MG63 (cell line): ENCODE measurements at places on chromosomes 7 and 10.
A peak's percentile ranks its signal among the peaks of the same experiment; 100 is the strongest.

DNA sequence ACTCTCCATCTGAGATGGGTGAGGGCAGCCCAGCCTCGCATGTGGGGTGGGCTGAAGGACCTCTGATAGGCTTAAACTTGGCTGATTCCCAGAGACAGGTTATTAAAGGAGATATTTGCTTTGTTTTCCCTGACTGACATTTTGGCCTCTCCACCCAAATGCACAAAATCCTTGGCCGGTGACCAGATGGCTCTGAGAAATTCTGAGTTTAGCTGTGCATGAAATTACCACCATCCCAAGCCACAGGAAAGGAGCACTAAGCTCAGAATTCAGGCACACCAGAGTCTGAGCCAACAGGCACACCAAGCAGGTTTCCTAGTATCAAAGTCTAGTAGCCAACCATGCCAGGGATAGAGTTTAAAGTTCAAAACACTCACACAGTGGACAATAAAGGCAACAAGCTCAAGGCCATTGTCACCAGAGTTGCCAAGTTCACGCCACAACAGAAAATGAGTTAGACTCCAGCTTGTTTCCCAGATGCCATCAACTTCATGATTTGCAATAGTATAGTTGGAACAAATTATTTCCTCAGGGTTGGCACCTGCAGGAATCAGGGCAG, 387.6 kb downstream of the KCNMA1 start:
- DNase-seq: no peak

DNA sequence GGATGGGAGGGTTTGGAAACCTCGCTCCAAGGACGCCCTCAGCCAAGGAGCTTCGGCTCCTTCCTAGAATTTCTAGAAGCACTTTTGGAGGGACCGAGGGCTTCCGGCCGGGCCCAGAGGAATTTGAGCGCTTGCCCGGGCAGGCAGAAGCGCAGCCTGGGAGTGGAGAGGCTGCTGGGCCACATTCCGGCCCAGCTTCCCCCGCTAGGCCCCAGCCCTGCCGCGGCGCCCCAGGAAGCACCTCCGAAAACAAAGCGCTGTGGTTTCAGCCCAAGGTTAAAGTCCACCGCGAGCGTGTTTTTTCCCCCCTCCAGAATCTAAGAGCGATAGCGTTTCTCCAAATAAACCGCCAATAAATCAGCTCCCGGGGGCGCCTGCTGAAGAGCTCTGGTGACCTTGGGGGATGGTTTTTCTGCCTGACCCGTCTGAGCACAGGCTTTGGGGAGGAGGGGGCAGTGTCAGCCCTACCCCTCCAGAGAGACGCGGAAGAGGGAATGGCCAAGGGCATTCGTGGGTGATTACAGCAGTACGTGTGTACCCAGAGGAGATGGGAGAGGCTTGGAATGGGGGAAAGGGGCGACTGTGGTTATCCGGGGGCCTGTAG, 5.7 kb upstream of the TNRC18 start:
- DNase-seq: peak; percentile 48

DNA sequence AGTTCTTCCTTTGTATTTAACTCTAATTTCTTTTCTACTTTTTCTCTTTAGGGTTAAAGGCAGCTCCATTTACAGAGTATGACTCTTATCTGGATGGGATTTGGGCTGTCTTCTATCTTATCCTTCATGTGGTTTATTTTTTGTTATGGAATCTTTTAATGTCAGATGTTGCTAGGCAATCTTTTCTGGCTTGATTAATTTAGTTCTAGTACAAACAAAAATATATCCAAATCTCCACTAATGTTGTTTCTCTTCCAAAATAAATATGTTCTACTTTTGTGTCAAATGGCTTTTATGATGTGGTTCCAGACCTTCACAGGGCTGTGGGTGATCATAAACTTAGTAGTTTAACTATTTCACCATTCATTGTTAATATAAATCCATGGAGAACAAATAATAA, 246.9 kb downstream of the AHR start:
- DNase-seq: no peak

- DNase-seq: peak; percentile 8
These were observed 742.3 kb downstream of the TYW1 start for GRCh38 chr7:67738958-67739357.

DNA sequence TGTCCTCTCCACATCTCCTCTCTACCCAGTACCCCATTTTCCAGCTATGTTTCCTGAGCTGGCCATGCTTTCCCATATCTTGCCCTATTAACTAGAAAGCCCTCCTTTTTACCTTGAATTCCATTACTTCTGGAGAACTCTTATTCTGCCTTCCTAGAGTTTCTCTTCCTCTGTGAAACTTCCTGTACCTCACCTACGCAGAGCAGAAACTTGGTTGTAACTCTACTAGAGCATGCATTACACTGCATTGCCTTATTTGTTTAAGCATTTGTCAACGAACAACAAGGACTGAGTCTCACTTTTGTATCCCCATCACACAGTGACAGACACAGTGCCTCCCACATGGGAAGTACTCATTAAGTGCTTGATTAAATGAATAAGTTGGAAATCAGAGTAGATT, 36.4 kb downstream of the VCL start:
- no peak for DNase-seq

- DNase-seq: no peak
These were observed 266.7 kb downstream of the PRKG1 start for GRCh38 chr10:51340845-51341610.

DNA sequence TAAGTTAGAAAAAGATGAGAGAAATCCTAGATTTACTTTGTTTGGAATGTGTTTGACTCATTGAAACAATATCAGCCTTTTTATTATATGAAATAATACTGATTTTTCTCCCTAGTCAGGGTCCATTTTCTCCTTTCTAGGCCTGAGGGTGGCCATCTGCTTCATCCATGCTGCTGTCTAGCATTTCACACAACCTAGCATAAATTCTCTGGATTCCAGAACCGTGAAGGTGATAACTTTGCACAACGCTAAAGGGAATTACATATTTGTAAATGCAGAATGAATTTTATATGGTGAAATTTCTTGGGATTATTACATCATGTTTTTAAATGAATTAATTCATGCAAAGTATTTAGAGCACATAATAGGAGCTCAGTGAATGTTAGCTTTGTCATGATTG, 505.1 kb downstream of the INHBA start:
- no peak for DNase-seq

GRCh38 chr7:140326116-140326928, 72.0 kb downstream of the SLC37A3 start:
- DNase-seq: peak; percentile 23

- DNase-seq: no peak
These were observed 28.1 kb downstream of the COL13A1 start for GRCh38 chr10:69829775-69830174.

- DNase-seq: no peak
These were observed 99.1 kb downstream of the UNCX start for GRCh38 chr7:1331561-1332467.

DNA sequence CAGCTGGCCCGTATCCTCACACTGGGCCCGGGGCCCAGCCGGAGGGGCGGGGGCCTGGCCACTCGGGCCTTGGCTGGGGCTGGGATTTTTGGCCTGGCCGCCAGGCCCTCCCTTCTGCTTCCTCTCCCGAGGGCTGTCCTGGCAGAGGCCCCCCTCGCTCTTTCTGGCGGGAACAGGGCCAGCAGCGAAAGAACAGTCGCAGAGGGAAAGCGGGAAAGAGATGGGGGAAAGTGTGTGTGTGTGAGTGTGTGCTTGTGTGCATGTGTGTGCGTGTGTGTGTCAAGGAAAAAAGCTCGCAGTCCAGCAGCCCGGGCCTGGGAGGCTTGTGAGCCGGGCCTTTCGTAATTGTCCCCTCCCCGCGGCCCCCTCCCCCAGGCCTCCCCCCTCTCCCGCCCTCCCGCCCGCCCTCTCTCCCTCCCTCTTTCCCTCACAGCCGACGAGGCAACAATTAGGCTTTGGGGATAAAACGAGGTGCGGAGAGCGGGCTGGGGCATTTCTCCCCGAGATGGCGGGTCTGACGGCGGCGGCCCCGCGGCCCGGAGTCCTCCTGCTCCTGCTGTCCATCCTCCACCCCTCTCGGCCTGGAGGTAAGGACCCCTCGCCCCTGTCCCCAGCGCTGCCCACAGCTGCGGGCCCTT, at the start of gene ELN:
Gene ELN (plus strand): TSS at position 491 of the 638 bp plus-strand sequence. CDS start 15 bp downstream, at position 506.
- no peak for DNase-seq

- DNase-seq: no peak
These were observed 1.2 kb downstream of the TECPR1 start for GRCh38 chr7:98250789-98251188.

- DNase-seq: no peak
These were observed 77.9 kb downstream of the ARHGAP21 start for GRCh38 chr10:24645784-24646183.
